Cortex of kidney (tissue), 1 donor: ENCODE measurements at places on chromosomes 1 and 21.

DNA sequence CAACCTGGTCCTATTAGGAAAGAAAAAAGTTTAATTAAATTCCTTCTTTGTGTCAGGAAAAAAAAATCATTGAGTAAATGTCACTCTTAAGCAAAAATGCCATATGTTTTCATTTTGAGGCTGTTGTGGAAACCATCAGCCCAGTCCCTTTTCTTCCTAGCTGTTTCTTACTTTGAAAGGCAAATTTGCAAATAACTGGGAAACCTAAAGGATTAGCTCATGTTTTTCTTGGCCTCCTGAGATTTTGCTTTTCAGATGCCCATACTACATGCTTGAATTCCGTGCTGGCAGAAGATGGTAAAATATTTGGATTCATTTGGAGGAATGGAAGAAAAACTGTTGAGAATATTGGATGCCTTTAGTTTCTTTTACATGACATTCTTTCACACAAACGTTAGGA lies 182.1 kb upstream of the ADAMTS5 start:
- DNase-seq = no peak

- DNase-seq = no peak
Observed at GRCh38 chr1:150869683-150870082, 6.7 kb downstream of the ARNT start.

GRCh38 chr1:11525151-11525505 lies 46.2 kb downstream of the DISP3 start:
- DNase-seq = no peak

GRCh38 chr21:15992171-15992570 lies 262.4 kb downstream of the USP25 start:
- no peak for DNase-seq

DNA sequence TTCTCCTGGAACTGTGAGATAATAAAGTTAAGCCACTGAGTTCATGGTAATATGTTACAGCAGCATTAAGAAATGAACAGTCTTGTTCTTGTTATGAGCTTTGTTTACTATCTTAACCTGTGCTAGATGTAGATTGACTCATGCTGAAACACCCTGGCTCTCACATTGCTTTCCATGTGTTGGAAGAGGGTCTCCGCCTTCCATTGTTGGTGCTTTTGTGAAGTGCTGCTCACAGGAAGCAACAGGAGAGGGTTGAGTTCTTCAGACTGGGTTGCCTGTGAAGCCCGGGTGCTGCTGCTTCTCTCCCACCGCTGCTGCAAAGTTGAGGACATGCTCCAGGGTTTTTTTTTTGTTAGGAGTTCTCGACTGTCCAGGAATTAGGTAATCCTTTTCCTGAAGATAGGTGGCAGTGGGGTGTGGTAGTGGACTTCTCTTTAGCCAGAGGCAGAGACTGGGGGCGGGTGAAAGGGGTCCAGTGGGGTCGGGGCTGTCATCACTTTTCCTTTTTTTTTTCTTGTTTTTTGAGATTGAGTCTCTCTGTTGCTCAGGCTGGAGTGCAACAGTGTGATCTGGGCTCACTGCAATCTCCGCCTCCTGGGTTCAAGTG lies 28.7 kb upstream of the HMGN1 start:
- no peak for DNase-seq

GRCh38 chr1:67175530-67176087 lies 9.4 kb downstream of the IL23R start:
- DNase-seq = no peak

DNA sequence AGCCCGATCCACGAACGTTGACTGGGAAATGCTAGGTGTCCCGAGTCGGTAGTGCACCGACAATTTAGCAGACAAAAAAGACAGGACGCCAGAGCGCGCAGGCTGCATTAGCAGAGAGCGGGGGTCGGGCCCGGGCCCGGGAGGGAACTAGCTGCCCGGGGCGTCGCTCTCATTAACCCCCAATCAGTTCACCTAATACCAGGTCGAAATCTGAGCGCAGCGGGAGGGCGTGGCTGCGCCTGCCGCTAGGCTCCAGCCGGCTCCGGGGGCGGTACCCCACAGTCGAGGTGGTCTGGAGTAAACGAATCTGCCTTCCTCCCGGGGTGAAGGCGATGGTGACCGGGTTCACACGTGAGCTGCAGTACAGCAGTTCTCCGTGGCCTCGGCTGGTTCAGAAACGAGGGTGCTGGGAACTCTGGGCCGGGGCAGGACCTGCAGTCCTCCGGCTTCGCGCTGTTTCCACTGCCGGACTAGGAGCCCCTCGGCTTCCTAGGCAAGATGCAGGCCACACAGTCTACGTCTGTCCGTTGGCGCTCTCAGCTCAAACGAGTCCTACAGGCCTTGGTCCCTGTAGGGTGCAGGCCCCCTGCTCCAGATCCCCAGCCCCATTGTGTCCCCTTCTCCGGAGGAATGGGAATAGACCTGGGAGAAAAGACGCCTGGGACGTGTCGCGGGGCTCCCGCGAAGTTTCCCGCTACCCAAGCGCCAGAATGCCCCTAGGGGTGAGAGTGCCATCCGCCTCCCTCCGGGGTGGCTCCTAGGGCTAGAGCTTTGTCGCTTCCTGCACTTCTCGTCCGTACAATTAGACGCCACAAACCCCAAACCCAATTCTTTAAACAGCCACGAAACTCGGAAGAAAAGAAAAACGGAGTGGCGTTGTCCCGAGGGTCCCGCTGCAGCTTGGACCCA lies 2.0 kb downstream of the GFI1 start:
- DNase-seq = no peak

DNA sequence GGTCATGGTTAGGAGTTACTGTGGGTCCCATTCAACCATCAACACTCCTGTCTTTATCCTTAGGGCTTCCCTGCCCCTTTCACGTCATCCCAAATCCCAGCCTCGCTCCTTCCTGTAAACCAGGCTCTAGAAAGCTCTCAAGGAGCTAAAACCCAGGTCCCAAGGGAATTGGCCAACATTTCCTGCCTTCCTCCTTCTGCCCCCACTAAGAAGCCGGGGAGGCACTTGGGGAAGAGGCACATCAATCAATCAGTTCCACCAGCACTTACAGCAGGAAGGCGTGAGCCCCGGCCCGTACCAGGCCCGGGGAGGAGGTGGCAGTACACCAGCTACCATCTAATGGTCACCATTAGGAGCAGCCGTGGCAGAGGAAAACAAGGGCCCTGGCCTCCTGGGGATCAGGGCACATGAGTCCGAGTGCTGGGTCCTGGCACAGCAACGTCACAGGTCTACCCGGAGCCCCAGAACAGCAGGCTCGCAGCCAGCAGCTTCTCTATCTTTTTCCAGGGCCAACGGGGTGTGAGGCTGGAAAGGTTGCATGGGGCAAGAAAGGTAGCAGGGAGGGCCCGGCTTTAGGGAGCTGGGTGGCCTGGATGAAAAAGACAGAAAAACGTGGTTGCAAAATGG lies 108.6 kb downstream of the CASZ1 start:
- DNase-seq = no peak

DNA sequence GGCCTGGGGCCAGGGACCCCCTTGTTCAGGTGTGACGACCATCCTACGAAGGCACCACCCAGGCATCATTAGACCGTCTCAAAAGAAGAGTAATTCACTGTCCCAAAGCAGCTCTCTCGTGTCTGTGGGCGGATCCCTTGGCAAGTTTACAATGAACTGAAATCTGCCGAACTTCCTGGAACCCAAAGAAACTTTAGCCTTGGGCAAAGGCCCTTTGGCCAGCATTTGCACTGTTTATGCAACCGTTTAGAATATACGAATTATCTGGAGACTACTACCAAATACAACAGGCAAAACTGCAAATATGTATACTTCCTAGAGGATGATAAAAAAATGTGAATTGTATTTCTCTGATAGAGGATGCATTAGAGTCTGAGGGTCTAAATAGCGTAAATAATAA lies 1.4 kb upstream of the SOD1 start:
- no peak for DNase-seq

GRCh38 chr1:24713176-24713575 lies 32.1 kb upstream of the CLIC4 start:
- no peak for DNase-seq

DNA sequence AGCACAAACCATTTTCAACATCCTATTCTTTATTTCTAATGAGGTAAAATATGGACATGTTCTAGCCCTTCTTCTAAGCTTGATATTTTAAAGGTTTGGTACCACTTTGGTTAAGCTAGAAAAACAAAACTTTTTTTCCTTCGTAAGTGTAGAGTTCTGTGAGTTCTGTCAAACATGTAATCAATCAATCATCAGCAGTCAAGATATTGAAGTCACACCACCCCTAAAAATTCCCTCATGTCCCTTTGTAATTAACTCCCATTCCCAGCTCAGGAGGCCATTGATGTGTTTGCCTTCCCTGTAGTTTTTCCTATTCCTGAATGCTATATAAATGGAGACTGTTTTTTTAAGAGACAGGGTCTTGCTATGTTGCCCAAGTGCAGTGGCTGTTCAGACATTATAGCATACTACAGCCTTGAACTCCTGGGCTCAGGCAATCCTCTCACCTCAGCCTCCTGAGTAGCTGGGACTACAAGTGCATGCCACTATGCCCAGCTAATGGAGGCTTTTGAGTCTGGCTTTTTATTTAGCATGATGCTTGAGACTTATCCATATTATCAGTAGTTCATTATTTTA lies 23.0 kb downstream of the IVNS1ABP start:
- no peak for DNase-seq

DNA sequence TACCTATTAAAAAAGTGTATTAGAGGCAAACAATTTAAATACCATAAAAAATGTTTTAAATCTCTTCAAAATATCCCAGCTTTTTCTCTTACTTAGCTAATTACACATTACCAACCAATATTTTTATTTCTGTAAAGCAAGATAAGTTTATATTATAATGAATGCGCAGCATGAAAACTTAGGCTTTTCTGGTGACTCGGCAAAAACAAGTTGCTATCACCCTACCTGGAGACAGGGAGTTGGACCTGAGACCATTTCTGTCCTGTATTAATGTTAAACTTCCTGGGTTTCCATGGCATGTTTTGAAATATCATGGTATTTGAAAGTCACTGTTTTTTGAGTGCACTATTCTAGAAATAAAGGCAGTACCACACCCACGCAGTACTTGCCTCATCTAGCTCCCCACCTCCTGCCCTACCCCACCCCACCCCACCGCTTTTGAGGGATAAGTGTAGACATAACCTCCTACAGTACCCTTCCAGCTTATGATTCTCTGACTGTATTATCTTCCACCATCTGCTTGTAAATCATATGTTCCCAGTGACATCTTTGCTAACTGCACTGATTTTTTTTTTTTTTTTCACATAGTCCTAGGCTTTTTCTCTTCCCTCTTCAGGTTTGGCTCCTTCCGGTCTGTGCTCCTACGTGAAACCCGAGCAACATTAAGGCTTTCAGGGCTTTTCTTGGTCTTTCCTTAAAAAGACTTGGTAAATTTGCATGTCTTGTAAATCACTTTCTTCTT lies 77.5 kb downstream of the PHTF1 start:
- DNase-seq = no peak

DNA sequence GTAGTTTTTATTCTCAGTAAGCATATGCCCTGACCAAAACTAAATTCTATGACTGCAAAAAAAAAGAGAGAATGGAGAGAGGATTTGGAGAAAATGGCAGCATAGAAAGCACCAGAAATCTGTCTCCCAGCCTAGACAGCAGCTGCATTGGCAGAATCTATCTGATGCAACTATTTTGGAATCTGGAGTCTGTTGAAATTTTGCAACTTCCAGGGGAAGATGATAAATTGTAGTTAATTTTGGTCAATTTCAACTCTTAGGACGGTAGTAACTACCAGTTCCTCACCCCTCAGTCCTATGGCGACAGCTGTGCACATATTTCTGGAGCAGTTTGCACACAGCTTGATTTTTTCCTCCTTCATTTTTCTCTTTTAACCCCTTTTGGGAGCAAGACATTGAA lies 10.9 kb downstream of the EXO5 start:
- no peak for DNase-seq

DNA sequence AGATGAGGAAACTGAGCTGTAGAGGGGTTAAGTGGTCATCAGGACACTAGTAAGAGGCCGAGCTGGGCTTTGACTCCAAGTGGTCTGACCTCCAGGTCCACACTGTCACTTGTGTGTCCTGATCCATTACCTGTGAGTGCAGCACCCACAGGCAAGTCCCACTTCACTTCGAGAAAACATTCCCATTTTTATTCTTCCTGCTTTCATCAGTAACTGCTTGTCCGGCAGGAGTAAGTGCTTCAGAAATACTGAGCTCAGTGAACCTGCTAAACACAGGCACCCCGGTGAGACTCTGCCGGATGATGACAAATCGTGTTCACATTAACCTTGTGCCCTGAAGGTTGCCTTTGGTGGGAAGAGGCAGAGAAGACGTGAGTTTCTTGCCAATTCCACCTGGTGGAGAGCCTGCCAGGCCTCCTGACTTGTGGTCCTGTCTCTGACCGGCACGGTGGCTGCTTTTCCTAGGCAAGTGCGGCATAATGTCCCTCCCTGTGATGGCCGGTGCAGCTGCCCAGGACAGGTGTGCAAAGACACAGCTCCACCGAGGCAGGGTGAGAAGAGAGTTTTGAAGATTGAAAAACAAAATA lies 29.4 kb downstream of the ZBTB18 start:
- no peak for DNase-seq

GRCh38 chr1:150178548-150178947 lies 28.8 kb downstream of the PLEKHO1 start:
- DNase-seq = no peak

GRCh38 chr1:98651116-98651632 lies 10.3 kb upstream of the SNX7 start:
- no peak for DNase-seq

DNA sequence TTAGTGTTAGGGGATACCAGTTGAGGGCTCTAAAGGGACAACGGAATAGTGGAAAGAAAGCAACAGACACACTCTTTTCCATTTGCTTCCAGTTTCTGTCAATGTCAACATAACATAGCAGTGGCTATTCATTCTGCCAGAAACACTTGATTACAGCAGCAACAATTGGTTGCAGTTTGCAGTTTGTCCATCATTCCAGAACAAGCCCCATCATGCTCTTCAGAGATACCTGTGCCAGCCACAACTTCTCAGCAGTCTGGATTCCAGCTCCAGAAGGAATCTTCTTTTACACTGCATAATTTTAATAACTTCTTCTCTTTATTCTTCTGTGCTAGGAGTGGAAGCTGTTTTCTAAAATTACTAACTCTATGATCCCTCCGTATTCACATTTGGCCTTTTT lies 1521.4 kb downstream of the PLA2G4A start:
- no peak for DNase-seq
